ENCODE measurements at places on chromosomes 13 and 19.

GRCh38 chr13:24165746-24166145 is 5.2 kb downstream of the SPATA13 start:
- DNase-seq = no peak

- no peak for DNase-seq
Observed at GRCh38 chr13:21420706-21421105, 38.4 kb downstream of the ZDHHC20 start.

DNA sequence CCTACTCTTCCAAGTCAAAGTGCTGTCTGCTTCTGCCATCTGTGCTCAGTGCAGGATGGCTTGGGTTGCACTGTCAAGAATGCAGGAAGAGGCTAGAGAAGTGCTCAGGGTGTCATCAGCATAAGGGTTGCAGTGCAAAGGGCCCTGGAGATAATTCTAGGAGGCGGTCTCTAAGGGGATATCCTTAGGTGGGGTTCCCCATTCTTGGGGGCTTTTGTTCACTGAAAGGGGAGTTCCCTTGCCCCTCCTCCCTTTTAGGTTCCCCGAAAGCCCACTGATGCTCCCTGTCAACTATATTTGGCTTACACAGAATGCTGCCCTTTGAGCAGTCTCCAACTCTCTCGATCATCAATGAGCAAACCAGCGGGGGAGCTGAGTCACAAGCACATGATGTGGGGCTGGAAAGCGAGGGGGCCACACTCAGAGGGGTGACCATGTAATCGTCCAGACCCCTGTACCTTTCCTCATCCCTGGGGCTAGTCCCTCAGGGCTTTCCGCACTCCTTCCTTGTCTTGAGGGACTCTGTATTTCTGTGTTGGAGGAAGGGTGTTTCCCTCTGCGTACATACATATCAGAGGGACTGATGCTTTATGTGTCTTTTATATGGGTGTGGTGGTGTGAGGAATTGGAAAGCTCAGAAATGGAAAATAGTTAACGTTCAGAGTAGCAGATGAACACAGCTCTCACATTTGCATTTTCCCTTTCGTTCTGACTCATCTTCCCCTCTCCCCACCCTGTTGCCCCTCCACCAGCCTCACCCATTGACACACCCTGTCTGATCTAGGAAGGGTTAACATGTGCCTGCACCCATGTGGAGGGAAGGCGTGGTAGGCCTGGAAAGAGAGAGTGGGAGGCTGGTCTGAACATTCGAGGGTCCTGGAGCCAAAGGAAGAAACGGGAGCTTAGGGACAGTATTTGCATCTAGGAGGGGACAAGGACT is 6.7 kb downstream of the ZBTB32 start:
- no peak for DNase-seq

- DNase-seq = no peak
Observed at GRCh38 chr13:79684371-79684770, 203.4 kb downstream of the NDFIP2 start.

- no peak for DNase-seq
Observed at GRCh38 chr19:18117364-18117691, 19.8 kb downstream of the MAST3 start.

GRCh38 chr13:97932036-97932435 is 21.4 kb upstream of the IPO5 start:
- DNase-seq = no peak

- no peak for DNase-seq
Observed at GRCh38 chr13:113889467-113889866, 25.6 kb upstream of the GAS6 start.

DNA sequence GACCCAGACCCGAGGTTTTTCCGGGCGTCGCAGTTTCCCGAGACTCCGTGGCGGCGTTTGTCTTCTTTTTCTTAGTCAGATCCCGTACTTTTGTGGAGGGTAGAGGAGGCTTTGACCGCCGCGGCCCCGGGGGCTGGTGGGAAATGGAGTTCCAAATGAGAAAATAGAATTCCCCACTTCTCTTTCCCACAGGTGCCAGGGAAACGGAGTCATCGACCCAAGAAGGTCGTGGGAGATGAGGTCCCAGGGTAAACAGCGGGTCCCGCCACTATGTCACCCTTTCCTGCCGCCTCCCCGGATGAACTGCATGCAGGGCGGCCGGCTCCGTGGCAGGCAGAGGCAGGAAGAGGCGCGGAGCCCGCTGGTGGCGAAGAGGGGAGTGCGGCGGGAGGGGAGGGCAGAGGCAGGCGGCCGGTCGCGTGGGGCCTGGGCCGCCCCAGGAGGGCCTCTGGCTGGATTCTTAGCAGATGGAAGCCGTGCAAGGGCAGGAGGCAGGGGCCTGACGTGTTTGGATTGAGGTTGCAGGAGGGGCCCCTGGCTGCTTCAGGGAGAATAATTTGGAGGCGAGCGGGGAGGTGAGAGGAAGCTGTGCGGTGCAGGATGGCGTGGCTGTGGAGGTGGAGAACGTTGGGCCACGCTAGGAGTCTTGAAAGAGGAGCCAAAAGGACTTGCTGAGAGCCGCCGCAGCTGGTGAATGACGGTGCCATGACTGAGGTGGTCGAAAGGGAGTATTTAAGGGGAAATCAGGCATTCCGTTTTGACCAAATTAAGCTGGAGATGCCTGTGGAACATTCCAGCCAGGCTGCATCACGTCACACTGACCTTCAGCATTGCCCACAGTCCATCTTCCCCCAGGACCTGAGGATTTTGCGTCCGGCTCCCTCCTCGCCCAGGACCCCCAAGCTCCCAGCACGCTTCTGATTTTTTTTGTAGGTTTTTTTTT is 11.7 kb downstream of the CYTH2 start:
- DNase-seq = no peak

DNA sequence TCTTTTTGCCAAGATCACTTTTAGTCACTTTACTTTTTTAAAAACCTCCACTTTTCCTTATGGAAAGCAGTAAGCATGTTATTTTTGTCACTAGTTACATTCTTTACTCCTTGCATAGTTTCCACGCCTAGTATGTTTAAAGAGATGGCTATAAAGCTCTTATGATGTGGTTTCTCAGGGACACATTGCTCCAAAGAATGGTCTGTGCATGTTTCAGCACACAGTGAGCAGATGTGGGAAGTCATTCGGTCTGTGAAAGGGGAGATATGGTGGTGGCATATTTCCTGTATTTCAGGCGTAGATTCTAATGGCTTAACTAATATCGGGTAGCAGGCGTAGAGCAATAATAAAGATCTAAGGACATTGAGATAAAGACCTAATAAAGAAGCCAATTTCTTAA is 180.7 kb downstream of the SLITRK6 start:
- DNase-seq = no peak

DNA sequence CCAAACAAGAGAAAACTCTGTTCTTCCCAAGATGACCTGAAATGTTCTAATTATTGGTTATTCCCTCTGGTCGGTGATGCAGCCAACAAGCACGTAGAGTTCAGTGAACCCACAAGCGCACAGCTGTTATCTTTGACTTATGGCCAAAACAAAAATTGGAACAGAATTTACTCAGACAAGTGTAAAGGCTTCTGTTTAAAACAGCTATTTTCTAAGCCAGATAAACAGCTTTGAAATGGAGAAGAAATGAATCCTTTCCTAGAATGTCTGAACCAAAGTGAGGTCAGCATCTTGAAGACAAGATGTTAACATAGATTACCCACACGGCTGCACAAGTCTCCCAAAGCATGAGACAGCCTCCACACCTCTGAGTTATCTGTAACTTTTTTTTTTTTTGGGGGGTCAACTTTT is 669.2 kb downstream of the DIAPH3 start:
- DNase-seq = peak; percentile 20

- no peak for DNase-seq
Observed at GRCh38 chr13:21608961-21609360, 5.0 kb upstream of the MICU2 start.

- no peak for DNase-seq
Observed at GRCh38 chr13:28820099-28821051, at the start of gene MTUS2. MTUS2 (plus strand) TSS chr13:28820339.

DNA sequence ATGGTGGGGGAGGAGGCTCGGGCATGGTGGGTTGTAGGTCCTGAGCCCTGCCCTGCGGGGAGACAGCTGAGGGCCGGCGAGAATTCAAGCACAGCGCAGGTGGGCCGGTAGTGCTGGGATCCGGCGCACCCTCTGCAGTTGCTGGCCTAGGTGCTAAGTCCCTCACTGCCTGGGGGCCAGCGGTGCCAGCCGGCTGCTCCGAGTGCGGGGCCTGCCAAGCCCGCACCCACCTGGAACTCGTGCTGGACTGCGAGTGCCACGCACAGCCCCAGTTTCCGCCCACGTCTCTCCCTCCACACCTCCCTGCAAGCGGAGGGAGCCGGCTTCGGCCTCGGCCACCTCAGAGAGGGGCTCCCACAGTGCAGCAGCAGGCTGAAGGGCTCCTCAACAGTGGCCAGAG is 33.7 kb downstream of the EEF1AKMT1 start:
- no peak for DNase-seq

GRCh38 chr19:35106291-35106583 is 9.4 kb upstream of the FXYD3 start:
- no peak for DNase-seq

Measured in hematopoietic multipotent progenitor cell treated with erythropoietin and hydrocortisone succinate and interleukin-3 and kit ligand, for 15 days (in vitro differentiated cells).